ENCODE measurements at places on chromosomes 7 and 10.

DNA sequence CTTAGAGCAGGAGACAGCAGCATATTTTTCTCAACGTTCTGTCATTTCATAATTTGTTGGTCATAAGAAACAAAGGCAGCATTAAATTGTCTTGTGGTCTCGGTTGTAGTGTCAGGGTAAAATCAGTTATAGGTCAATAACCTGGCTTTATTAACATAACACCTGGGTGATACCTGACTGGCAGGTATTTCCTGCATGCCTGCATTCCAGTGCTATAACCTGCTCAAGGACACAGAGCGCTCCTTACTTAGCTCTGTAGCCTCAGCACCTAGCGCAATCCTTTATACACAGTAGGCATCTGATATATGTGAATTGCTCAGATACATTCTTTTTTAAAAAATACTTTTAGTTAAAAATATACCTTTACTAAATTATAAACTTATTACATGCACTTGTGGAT, 38.9 kb upstream of the PRKG1 start:
- no peak for DNase-seq

DNA sequence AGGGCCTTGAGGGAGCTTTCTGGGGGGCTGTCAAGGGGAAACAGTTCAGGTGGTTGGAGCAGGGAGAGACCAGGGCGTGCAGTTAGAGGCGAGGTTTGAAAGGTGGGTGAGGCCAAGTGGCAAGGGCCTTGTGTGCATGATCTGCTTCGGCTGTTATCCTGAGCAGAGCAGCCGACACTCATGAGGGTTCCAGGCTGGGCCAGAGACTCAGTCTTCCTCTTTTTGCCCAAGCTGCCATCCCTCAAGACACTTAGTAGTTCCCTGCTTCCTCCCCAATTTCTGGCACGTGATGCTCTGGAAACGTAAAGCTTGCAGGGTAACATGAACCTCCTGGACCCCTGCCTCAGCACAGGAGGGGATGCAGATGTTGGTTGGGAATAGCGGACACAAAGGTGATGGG, 44.1 kb downstream of the KLRG2 start:
- DNase-seq = no peak

DNA sequence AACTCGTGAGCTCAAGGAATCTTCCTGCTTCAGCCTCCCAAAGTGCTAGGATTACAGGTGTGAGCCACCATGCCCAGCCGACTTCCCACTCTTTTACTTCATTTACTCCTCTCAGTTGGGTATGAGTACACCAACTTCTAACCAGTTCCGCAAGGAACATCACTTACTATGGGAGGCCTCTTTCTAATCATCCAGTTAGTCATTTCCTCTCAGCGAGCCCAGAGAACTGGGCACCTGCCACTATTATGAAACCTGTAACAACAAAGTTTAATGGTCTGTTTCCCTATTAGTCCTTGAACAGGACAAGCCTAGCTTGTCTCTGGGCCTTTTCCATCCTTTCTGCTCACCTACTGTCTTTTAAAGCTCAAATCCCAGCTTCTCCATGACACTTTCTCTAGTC, 88.8 kb downstream of the DNMBP start:
- no peak for DNase-seq

DNA sequence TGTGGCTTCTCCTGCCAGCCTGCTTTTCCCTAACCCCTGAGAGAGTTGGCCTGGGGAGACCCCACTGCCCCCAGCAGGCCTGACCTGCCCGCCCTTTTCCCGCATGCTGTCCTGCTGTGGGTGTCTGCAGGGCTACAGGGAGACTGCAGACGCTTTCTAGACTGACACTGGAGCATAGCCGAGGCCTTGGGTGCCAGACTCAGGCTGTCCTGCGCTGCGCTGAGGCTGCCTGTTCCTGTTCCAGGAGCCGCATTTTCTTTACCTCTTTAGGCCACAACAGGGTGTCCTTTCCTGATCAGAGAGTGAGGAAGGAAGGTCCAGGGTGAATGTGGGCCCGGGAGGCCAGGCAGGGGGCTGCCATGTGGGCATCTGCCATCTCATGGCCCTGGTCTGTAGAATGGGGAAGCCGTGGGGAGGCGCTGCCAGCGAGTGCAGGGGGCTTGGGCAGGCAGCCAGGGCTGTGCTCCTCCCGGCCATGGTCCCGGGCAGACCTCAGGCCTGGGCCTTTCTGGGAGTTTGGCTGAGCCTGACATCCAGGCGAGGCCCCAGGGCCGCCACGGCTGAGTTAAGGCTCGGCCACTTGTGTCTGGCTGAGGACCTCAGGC, 3.6 kb downstream of the PWWP2B start:
- no peak for DNase-seq

DNA sequence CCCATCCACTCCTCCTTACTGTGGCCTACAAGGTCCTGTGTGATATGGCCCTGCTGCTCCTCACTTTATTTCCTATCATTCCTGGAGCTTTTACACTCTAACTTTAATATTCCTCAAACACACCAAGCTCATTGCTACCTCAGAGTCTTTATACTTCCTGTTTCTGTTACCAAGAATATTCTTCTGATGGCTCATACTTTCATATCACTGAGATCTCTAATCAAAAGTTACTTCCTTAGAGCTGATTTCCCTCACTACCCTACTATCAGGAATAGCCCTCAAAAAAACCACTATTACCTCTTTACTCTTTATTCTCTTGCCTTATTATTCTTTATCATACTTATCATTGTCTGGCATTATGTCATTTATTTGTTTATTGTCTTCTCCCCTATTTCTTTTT, 5.8 kb upstream of the PPP3CB start:
- peak; percentile 42 for DNase-seq

- no peak for DNase-seq
Observed at GRCh38 chr10:19412531-19412930, 363.9 kb downstream of the MALRD1 start.

DNA sequence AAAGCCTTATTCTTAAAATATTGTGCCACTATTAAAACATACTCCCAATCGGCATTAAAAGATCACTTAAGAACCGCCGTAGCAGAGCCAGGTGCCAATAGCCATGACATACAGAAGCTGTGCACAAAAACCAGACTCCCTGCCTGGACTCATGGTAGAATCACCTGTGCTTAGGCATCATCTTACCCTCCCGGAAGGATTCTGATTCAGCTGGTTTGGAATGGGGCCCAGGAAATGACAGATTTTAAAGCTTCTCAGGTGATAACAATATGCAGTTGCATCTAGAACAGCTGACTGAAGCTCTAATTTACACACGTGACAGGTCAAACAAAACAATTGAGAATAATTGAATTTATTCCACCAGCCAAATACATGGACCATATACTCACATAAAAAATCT, 10.7 kb downstream of the A1CF start:
- DNase-seq = no peak

GRCh38 chr10:49277973-49278372, 21.0 kb upstream of the C10orf71 start:
- DNase-seq = no peak

GRCh38 chr7:98321301-98321700, 39.8 kb downstream of the BRI3 start:
- DNase-seq = no peak

DNA sequence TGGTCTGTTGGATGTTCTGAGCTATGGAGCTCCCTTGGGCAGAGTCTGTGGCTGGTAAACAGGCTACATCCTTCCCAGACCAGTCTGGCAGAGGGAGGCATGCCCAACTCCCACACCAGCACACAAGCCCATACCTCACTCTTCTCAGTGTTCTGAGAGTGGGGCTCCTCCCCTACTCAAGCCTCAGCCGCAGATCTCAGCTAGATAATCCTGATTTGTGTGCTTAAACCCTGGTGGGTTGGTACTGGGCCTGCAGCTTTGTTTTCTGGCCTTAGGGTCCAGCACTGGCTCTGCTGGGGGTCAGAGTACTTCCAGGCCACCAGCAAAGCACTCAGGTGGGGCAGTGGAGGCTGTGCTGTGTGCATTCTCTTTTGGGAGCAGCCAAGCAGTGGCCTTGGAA, 70.4 kb downstream of the MGAM2 start:
- no peak for DNase-seq

- DNase-seq = no peak
Observed at GRCh38 chr7:18013936-18014335, 13.7 kb downstream of the PRPS1L1 start.

DNA sequence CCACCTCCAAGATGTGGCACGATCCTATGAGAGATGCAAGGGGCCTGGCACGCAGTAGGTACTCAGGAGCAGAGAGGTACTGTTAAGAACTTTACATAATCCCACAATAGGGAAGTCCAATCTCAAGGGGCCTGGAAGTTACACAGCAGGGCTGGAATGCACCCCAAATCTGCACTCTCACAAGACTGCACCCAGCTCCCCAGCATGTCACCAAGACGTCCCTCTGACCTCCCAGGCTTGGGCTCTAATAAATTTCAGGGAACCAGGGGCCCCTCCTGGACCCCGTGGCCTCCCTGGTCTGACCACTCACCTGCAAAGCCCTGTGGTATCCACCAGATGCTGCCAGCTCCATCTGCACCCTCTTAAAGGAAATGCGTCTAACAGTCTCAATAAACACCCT, 94.9 kb downstream of the OAT start:
- no peak for DNase-seq

All from GF-D8 (cell line).